Islet precursor cell (in vitro differentiated cells): ENCODE measurements at places on chromosomes 3 and 15.

- DNase-seq, result peak; percentile 70
These were observed 172.2 kb downstream of the ATP10A start for GRCh38 chr15:25690673-25691543.

- DNase-seq, result no peak
These were observed 175.2 kb downstream of the ALDH1A2 start for GRCh38 chr15:57890351-57890750.

DNA sequence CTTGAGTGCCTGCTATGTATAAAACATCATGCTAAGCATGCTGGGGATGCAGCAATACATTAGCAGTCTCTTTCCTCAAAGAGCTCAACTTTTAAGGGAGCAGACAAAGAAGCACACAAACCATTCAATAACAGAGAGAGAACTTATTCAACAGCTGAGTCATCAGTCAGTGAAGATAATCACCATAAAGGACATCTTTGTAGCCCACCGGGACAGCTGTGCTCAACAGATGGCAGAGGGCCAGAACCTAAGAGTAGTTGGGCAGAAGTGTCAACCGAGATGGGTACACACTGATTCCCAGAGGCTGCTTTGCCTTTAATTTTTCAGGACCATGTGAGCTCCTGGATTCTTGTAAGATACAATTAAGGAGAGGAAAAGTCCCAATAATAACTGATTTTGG is 4.2 kb upstream of the RAB8B start:
- no peak for DNase-seq

DNA sequence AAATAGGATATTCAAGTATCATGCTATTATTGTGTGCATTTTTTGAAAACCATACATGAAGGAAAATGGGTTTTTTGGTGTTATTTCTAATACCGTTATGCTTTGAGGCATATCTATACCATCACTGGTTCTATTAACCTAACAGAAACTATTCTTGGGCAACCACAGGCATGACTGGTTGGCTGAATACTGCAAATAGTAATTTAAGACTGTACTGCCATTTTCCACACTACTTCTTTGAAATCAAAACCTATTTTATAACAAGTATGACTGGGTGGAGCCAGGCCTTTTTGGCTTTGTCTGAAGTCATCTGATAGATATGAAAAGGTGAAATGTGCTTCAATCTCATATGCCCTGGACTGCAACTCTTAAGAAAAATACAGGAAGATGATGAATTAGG is 115.1 kb downstream of the ULK4 start:
- DNase-seq, result no peak

DNA sequence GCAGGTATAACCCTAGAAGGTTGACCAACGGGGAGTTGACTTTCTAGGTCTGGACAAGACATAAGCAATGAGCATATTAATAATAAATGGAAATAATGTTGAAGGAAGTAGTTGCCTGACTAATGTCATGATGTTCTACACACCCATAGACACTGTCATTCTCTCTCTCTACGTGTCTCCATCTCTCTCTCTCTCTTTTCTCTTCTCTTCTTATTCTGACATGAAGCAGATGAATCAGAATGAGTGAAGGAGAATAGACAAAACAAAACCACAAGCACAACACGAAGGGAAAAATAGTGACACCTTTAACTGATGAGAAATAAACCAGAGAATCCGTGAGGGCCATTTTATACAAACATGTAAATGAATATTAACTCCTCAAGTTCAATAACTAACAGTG is 26.7 kb upstream of the CCDC80 start:
- DNase-seq, result no peak

GRCh38 chr15:90620379-90621067 is 90.8 kb downstream of the CRTC3 start:
- DNase-seq, result no peak

- DNase-seq, result no peak
These were observed 106.3 kb downstream of the PROS1 start for GRCh38 chr3:93867425-93867824.

- no peak for DNase-seq
These were observed 2.5 kb downstream of the KLHL25 start for GRCh38 chr15:85792102-85792731.

- DNase-seq, result no peak
These were observed 228.6 kb downstream of the UBE2E2 start for GRCh38 chr3:23431764-23432163.

- DNase-seq, result peak; percentile 11
These were observed 15.0 kb upstream of the TRANK1 start for GRCh38 chr3:36959821-36960220.

GRCh38 chr3:114615523-114616085 is 321.8 kb downstream of the TIGIT start:
- no peak for DNase-seq

DNA sequence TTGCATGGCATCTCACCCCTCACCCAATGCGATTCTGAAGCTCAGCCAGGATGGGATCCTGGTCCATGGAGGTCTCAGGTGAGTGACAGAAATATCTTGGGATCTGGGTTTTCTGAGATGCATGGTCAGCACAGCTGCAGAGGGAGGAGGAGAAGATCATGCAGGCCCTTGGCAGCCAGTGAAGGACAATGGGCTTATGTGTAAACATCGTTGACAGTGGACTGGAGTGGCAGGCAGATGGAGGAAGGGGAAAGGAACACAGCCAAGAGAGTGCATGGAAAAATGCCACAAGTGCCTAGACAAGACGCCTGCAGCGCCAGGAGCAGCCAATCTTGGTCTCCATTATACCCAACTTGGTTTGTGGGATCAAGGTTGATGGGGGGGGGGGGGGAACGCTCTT is 347.9 kb downstream of the MCTP2 start:
- DNase-seq, result no peak

- no peak for DNase-seq
These were observed 16.4 kb downstream of the PLEKHO2 start for GRCh38 chr15:64858021-64858575.

DNA sequence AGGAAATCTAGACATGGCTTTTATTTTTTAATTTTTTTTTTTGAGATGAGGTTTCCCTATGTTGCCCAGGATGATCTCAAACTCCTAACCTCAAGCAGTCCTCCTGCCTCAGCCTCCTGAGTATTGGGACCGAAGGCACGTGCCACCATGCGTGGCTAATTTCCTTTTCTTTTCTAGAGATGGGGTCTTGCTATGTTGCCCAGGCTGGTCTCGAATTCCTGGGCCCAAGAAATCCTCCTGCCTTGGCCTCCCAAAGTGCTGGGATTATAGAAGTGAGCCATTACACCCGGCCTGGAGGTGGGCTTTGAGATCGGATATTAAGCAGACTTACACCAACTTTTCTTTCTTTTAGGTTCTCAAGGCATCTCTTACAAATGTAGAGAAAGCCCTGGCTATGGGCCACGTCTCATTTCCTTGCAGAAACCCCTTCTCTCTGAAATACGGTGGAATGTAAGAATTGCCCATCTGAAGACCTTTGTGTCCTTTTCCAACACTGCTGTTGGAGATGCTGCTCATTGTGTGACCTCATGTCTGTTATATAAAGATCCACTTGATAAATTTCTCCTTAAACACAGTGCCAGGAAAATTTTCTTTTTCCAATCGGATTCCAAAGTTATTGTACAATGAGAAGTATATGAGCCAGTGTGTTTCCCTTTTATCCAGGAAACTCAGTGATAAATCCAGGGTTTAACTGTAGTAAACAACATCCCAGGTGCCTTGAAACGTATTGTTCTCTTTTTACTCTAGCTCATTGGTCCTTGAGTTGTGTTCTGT is 36.8 kb upstream of the CFAP161 start:
- no peak for DNase-seq

DNA sequence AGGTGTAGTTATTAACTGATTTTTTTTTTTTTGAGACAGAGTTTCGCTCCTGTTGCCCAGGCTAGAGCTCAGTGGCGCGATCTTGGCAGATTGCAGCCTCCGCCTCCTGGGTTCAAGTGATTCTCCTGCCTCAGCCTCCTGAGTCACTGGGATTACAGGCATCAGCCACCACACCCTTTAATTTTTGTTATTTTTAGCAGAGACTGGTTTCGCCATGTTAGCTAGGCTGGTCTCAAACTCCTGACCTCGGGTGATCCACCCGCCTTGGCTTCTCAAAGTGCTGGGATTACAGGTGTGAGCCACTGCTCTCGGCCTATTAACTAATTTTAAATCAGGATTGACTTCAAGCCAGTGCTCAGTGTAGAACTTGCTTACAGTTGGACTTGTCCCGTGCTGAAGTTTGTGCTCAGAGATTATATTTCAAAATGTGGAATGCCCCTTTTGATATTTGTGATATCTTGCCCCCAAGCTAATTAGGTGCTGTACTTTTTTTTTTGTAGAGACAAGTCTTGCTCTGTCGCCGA is 6.0 kb downstream of the SKIL start:
- DNase-seq, result no peak

- DNase-seq, result peak; percentile 89
These were observed 20.8 kb downstream of the CORO2B start for GRCh38 chr15:68599560-68600071.

DNA sequence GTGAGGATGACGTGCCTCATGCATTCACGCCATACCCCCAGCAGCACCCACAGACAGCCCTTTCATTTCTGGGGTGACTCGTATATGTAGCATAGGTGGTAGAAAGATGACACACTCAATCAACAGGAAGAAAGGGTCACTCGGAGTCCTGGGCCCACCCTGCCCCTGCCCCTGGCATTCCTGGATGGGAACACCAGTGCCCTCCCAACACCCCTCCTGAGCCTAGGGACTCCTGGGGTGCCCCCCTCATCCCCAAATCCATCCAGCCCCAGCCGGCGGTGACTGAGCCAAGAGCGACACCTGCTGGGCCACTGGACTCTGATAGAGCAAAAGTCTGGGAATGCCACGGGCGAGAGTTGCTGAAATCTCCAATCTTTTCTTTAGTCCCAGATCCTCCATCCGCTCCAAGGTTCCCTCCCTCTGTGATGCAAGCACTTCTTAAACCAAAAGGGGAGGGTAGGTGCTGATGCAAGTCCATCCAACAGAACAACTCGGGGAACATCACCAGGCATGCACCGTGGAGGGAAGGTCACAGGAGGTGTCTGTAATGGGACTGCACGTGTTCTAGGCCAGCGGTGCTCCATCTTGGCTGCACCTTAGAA is 31.1 kb downstream of the ACAN start:
- peak; percentile 75 for DNase-seq

DNA sequence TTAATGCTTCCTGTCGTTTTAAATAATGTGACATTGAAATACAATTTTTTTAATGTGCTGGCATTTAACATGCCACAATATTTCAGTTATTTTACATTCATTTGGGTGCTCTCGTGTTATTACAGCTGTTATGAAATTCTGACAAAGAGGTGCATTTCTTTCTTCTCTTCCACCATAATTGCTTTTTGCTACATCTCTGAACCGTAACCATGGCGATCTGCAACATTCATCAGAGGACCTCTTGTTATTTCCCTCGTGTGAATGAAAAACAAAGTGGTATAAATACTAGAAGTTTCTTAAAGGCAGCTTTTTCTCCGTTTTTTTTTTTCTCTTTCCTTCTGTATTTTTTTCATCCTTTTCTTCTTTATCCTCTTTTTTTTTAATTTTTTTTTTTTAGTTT is 316.4 kb downstream of the MCTP2 start:
- no peak for DNase-seq

DNA sequence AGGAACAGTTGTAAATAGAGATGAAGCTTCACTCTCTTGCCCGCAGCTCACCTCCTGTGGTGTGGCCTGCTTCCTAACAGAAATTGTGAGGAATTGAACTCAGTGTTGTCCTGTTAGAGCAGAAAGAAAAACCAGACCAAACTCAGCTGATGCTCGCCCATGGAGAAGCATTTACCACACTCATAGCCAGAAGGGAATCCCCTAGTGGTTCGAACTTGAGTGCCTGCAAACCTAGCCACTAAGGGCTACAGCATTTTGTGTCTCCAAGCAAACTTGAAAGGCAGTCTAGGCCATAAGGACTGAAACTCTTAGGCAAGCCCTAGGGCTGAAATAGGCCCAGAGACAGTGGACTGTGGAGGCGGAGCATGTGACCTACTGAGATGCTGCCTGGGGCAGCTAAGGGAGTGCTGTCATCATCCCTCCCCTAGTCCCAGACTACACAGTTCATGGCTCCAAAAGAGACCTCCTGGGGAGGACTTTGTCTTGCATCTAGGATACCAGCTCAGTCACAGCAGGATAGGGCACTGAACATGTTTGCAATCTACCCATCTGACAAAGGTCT is 44.5 kb upstream of the MCTP2 start:
- no peak for DNase-seq

GRCh38 chr15:95009635-95010034 is 778.3 kb downstream of the MCTP2 start:
- DNase-seq, result no peak

GRCh38 chr3:156330415-156330814 is 210.0 kb downstream of the KCNAB1 start:
- DNase-seq, result no peak

GRCh38 chr15:38609097-38609738 is 44.6 kb upstream of the RASGRP1 start:
- no peak for DNase-seq

DNA sequence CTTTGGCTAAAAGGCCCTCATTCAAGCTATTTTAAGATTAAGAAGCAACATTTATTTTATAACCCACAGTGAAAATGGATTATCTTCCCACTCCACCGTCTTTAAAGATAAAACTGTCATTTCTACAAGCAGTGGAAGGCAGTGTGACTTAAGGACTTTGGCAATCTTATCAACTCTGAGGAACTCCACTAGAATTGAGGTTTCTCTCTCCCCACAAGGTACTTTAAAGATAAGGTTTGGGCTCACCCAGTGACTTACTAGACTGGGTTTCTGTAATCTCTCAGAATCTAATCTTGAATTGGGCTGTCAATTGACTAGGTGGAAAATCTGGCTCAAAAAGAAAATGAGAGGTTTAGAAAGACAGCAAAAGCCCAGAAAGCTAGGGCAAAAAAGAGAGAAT is 21.7 kb downstream of the ZNF385D start:
- no peak for DNase-seq

- DNase-seq, result no peak
These were observed 11.9 kb upstream of the SEMA6D start for GRCh38 chr15:47705281-47705997.

DNA sequence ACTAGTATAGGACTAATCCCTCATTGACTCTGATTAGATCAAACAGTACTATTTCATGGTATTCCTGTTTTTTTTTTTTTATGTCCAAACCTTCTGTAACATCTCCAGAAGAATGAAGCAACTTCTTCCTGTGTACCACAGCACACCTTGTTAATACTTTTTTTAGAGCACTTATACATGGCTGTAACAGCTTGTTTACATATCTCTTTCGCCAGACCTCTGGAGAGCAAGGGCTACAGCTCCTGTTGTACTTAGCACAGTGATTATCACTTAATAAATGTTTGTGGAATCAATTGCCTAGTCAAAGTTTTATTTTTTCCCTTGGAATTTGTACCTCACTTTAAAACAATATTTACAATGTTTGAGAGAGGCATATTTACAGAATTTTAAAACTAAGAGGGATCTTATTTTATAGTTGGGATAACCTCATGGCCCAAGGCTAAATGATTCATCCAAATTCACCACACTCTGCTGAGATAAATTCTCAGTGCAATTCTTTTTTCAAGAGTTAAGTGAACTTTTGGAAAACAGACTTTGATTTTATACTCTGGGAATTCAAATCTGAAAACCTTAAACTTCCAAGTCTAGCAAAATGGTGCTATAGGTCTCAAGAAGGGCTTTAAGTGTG is 9.2 kb upstream of the GATM start:
- no peak for DNase-seq
